ENCODE measurements at places on chromosomes 4 and X.

GRCh38 chr4:47391256-47391655 is 72.2 kb downstream of the COMMD8 start:
- DNase-seq = no peak

- DNase-seq = no peak
These were observed 1568.9 kb upstream of the PABPC4L start for GRCh38 chr4:135770505-135770904.

DNA sequence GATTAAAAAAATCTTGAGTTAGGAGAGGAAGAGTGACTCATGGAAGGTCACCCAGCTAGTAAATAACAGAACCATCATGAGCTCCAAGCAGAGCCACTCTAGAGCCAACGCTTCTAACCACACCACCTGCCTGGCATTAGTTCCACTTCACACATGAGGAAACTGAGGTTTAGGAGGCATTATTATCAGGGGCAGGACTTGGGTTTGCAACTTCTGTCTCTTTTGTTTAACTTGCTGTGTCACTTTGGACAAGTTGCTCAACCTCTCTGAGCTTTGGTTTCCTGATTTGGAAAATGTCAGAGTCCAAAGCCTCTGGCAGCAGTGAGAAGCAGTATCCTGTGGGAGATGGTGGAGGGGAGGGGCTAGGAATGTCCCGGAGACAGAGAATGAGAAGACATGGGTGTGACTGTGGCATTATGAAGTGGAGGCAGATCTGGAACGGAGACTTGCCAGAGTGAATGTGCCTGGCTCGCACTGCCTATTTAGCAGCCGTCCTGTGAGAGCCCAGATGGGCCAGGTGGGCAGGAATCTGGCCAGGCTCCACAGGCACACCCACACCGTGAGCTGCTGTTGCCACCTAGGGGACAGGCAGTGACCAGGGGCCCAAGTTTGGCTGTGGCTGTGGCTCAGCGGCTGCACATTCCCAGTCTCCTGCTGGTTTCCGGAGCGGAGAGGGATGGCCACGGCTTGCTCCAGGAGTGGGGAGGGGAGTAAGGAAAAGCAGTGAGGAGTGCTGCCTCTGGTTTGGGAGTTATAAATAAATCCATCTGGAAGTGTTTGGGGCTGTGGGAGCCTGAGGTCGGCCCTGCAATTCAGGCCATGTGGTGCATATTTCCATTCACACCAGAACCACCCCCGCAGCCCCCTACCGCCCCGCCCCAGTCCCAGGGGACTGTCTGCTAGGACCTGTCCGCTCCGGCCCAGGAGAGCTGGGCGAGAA is 93.4 kb downstream of the NHSL2 start:
- DNase-seq = peak; percentile 53

GRCh38 chr4:185809533-185810071 is 2.4 kb downstream of the SORBS2 start:
- DNase-seq = no peak

DNA sequence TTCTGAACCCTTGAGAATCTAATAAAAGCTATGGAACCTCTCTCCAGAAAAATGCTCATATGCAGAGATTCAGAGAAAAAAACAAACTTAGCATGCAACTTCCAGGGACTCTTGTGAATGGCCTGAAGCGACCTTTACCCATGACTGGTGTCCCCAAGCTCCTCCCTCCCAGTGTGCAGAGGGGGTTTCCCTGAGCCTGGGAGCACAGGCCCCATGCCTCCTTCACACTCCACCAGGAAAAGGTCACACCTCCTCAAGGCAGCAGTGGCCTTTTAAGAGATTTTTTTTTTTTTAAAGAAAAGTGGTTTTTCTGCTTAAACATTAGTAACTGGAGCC is 13.3 kb upstream of the UBA6 start:
- no peak for DNase-seq

DNA sequence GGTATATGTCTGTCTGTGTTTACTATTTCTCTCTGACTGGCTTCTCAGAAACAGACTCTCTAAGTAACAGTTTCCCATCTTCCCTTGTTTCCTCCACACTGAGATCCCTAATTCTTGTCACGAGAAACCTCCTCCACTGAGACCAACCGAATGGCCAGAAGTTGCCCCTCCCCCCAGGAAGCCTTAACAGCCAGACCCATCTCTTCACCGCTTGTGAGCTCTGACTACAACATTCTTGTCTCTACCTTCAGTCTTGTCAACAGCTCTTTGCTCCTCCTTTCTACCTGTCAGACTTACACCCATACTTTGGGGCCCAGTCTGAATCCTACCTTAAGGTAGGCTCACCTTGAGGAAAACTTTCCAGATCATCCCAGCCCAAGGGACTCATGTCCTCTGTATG is 90.8 kb downstream of the NHSL2 start:
- no peak for DNase-seq

GRCh38 chrX:150512461-150512901 is 55.9 kb upstream of the MTM1 start:
- DNase-seq = no peak

GRCh38 chrX:72240976-72241375 is 2.1 kb upstream of the ERCC6L start:
- DNase-seq = no peak

DNA sequence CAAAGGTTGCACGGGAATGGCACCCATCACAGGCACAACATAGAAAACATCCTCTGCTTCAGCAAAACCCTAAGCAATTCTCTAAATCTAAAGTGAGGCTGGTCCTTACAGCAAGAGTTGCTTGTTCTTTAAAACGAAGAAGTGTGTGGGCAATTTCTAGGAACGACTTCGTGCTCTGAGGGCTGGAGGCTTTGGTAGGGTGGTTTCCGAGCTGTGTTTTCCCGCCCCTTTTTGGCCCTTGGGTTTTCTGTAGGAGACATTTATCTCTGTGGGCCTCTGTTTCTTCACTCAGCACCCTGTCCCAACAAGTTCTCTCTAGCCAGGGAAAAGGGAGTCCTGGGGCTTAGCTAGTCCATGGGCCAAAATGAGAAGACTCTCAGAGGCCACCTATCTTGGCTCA is 84.2 kb downstream of the SLC2A9 start:
- no peak for DNase-seq
